ENCODE measurements at places on chromosomes 4 and X.

DNA sequence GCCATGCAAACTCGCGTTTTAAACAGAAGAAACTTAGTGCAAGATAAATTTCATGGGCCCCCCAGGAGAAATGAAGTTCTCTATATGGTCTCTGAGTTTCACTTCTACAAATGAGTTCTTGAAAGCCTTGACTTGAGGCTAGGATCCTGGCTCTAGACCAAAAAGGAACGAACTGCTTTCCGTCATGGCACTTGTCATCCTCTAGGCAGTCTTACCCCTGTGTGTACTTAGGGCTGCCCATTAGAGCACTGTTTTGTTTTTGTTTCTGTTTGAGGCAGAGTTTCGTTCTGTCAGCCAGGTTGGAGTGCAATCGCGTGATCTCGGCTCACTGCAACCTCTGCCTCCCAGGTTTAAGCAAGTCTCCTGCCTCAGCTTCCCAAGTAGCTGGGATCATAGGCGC, 29.0 kb downstream of the RNF4 start:
- no peak for DNase-seq

DNA sequence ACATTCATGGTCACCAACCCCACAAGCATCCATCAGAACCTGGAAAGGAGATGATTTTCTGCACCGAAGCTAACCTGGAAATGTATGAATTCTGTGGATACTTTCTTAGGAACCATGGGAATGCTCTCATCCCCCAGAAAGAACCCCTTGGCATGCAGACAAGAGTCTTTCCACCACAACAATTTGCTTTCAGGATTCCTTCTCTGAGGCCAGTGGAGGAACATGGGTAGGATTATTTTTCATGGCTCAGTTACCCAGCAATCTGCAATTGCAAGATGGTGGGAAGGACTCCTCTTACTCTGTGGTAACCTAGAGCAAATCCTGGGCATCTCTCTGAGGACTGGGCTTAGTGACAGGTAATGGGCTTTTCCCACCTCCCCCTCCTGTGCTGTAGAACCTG, 131.9 kb upstream of the MSX1 start:
- DNase-seq = no peak

DNA sequence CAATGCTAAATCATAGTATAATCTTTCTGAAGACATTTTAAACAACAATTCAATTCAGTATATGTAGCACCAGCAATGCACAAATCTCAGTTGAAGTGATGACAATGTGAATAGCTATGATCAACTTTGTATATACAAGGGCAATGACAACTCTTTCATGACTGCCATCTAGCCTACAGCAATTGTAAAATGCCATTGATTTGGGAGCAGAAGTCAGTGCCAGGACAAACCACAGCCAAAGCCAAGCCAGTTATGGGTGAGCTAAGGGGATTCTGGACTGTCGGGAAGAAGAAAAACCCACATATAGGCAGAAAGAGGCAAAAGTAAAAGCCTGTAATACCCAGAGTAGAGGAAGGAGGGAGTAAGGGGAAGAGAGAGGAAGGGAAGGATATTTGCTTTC, 238.6 kb downstream of the MID1IP1 start:
- DNase-seq = no peak

DNA sequence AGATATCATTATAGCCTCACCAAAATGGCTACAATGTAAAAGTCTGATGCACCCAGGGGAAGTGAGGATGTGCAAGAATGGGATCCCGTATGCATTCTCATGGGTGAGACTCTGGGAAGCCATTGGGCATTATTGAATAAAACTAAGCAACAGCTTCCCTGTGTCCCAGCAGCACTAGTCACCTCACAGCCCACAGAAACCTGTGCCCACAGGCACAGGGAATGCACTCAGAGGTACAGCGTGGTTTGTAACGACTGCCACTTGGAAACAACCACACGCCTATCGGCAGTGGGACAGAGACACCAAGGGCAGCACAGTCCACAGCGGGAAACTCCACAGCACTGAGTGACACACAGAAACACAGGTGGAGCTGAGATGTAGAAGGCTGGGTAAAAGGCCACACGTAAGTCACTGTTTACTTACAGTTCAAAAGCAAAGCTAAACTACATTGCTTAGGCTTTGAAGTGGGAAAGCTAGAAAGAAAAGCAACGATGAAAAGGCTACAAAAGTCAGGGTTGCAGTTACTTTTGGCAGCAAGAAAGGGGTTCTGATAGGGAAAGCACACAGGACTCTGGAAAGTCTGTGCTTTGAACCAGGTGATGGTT, 69.2 kb downstream of the HAUS3 start:
- no peak for DNase-seq

DNA sequence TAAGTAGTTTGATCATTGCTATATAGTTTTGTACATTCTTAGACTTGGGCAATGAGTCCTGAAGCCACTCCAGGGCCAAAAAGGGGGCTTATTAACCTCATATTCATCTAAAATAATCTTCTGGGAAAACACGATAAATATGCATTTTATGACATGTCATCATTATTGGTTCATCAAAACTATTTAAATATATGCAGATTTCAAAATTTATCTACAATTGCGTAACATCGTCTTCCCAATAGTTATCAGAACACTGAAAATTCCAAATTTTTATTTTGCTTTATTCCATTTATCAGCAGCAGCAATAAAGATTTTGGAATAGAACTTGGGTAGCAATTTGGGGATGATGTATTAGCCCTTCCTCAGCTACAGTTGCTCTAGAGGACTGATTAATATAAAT, 550.0 kb downstream of the IQCM start:
- no peak for DNase-seq

DNA sequence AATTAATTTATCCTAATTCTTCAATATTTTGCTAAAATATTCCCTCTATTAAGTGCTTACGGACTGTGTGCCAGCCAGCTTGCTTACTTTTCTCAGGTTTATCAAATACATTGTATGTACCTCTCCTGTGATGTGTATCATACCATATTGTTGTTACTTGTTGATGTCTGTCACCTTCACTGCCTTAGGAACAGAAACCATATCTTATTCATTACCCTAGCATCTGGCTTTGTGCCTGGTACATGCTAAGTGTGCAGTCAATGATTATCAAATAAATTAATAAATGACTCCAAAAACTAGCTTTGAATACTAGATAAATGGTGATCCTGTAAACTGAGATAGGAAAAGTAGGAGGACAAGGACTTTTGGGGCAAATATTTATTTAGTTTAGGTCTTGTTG, 6.9 kb downstream of the CLCN3 start:
- DNase-seq = no peak

- no peak for DNase-seq
Measured at GRCh38 chr4:40190019-40190418, 6.8 kb upstream of the RHOH start.

- no peak for DNase-seq
Measured at GRCh38 chr4:16579866-16580265, 318.6 kb downstream of the LDB2 start.

- DNase-seq = no peak
Measured at GRCh38 chr4:177323416-177323815, 13.7 kb downstream of the NEIL3 start.

DNA sequence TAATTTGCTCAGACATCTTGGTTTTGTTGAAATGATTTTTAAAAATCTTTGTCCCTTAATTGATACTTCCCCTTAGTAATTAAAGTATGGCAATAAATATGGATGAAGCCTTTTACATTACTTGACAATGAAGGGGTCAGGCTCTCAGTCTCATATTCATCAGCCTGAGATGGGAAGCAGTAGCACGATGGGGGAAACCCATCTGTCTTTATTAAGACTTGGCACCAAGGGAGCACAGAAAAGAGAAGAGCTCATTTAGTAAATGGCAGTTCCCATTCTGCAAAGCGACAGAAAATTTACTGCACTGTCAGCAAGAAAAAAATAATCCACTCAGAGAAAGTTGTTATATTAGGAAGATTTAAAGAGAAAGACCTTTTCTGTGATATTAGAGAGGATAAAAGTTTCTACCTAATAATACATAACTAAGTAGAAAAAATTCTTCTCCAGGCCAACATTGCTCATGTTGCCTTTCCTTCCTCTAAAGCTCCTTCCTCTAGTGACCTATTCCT, 7.9 kb upstream of the SERTM2 start:
- no peak for DNase-seq

- DNase-seq = no peak
Measured at GRCh38 chrX:43969504-43970501, 3.4 kb downstream of the NDP start.

DNA sequence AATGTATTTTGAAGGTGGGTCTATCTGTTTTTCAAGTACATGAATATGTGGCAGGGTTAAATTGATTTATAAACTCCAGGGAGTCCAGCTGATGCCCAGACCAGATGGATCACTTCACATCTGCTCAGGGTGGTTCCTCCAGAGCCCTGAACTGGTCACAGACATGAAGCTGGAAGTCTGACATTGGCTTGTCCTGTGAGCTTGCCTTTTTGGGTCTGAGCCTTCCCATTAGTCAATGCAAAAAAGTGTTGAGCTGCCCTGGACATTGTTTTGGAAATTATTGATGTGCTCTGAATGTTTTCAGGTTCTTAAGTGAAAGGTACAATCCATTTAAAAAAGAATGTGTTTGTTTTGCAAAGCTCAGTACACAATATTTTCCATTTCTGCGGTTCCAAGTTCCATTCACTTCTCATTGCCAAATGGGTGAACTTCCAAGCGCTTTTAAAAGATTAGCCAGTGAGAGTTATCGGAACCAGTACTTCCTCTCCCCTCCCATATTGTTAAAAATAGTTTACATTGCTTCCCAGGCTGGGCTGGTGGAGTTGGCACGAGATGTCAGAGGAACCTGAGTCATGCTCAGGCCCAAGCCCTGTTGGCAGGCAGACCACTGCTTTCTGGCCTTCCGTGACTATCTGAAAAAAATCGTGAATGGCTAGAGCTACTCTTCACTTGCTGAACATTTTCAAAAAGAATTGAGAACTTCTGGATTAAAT, 52.1 kb downstream of the PDGFRA start:
- no peak for DNase-seq

DNA sequence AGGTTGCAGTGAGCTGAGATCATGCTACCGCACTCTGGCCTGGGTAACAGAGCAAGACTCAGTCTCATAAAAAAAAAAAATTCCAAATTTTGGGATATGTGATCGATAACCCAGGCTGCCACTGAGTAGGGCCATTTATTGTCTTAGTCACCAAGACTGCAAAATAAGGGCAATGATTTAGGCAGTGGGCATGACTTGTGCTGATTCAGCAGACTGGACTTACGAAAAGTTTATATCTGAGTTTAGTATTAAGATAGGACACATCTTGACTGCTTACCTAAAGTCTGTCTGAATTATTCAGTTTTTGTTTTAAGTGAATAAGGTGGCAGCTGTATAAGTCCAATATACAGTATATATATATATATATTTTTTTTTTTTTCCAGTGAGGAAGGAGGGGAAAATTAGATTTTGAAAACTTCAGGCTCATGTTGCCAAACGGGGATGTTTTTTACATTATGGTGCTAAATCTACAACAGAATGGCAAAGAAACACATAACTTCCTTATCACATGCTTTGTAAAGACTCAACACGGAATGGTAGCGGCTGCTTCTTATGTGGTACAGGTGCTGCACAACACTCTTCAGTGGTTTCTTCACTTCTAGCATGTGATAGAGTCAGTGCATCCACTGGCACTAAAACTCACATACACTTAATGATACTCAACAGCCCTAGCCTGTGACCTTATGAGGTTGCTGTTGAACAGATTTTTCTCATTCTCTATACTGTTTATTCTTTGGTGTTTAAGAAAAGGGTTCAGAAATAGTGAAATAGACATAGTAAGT, 6.5 kb downstream of the TEX13D start:
- DNase-seq = no peak

DNA sequence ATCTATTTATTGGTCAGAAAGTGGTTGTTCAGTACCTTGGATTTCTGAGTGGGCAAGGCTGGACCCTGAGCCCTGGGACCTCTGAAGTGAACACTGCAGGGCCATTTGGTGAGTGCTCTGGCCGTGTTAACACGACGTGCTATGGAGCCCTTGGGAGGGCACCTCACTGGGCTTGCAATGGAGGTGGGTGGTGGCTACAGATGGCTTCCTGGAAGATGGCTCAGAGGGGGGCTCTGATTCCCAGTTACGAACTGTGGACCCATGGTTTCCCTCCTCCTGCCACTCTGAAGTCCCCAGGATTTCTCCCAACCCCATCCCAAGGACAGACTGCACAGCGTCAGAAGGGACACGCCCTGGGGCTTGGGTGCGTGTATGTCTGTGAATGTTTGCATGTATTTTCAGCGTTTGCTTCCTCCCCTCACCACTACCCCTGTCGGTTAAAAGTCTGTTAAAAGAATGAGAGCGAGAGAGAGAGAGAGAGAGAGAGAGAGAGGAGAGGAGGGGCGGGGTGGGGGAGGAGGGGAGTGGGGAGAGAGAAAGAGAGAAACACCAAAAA, 3.7 kb upstream of the RHOH start:
- no peak for DNase-seq

- DNase-seq = no peak
Measured at GRCh38 chrX:139750390-139750789, 42.4 kb upstream of the MCF2 start.

- DNase-seq = no peak
Measured at GRCh38 chr4:76589402-76589801, 154.4 kb downstream of the SHROOM3 start.

DNA sequence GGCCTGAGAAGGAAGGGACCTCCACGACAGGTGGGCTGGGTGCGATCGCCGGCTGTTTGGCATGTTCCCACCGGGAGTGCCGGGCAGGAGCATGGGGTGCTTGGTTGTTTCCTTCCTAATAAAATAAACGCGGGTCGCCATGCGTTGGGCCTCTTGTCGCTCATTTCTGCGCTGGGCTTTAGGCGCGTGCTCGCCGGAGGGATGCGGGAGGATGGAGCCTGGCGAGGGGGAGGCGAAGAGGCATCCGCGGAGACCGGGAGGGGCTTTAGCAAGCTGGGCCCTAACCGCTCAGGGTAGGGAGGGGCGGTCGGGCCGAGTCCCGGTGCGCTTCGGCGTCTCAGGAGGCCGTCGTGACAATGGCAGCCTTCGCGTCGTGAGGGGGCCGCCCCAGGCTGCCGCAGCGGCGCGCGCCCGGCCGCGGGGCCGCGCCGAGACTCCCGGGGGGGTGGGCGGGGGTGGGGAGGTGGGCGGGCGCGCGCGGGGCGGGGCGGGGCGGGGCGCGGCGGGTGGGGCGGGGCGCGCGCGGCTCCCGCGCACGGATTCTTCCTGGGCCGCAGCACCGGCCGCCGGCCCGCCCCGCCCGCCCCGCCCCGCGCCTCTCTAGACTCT, 476 bp upstream of the GDI1 start:
- no peak for DNase-seq

GRCh38 chr4:145605941-145606340, 13.2 kb upstream of the MMAA start:
- DNase-seq = no peak

DNA sequence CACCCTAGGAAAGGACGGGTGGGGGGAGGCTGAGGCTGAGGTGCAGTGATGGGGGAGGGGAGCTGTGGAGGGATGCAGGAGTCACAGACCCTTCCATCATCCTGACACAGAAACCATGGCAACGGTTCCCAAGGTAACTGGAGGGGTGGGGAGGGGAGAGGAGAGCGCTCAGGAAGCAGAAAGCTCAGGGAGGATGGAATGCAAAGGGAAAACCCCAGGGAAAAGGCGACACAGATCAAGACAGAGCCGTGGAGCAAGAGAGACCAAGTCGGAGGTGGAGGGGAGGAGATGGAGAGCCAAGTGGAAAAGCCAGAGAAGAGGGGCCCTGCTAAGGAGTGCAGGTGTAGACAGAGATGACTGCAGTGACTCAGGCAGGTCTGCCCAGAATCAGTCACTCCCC, 14.5 kb downstream of the L1CAM start:
- DNase-seq = no peak
